ENCODE measurements at places on chromosomes 12 and 14. TPM values are rescaled to one million over a fixed set of nuclear protein-coding genes. Genes with fewer than 3 reads are reported as not detected.

Gene PMEL
- total RNA-seq = 2.9 TPM

Gene CLEC12A
- 1.6 TPM for total RNA-seq

Gene ACSS3
- total RNA-seq = 52.1 TPM

Gene RPL10L
- total RNA-seq = not detected

Gene DLK1
- not detected for total RNA-seq

Gene KIF21A
- 32.0 TPM for total RNA-seq

Gene CLEC1B
- total RNA-seq = not detected

Gene NFE2
- total RNA-seq = not detected

Gene GPRC5D
- total RNA-seq = not detected

Gene CS
- 157 TPM for total RNA-seq

Gene ATG101
- total RNA-seq = 38.0 TPM

Gene DDX11
- total RNA-seq = 0.77 TPM

Gene PCNX1
- 72.1 TPM for total RNA-seq

Gene FSCB
- total RNA-seq = 0.14 TPM

Gene FAM181A
- total RNA-seq = 0.48 TPM

Gene OAS2
- total RNA-seq = 0.59 TPM

Gene CD163L1
- 3.8 TPM for total RNA-seq

Gene OR4E2
- not detected for total RNA-seq

Gene HHIPL1
- 4.6 TPM for total RNA-seq

Gene TMPO
- total RNA-seq = 59.7 TPM

Gene WNT1
- not detected for total RNA-seq
